ENCODE measurements at places on chromosomes 16 and 17.

DNA sequence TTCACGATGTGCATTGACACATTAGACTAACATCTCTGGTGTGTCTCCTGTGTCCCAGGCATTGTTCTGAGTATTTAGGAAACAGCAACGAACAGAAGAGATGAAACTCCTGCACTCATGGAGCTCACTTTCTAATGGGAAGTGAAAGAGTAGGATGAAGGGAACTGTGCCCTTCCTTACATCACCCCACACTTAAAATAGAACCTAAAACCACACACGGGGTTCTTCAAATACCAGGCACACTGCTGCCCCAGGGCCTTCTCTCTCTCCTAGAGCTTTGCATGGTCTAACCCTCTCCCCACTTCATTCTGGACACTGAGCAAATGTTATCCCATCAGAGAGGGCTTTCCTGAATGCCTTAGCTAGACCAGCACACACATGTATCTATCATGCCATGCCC, 33.7 kb downstream of the TRIM25 start:
- no peak for DNase-seq

GRCh38 chr17:6867849-6868248, 36.3 kb upstream of the TEKT1 start:
- DNase-seq = no peak

DNA sequence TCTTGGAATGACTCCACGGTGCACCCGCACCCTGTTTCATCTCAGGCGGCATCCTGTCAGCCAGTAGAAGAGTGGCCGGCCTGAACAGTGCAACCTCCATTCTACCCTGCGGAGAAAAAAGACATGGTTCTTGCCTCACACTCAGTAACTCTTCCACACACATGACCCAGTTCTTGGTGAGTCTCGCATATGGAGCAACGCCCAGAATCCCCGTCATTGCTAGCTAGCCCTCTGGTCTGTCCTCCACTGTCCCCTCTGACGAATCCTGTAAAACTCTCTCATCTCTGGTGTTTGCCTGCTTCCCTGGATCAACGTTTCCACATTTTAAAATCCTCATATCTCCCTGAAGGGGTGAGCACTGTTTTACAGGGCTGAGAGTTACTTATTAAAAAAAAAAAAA, 4.2 kb upstream of the RDM1 start:
- no peak for DNase-seq

GRCh38 chr17:66399441-66399840, 97.0 kb downstream of the PRKCA start:
- peak; percentile 35 for DNase-seq

DNA sequence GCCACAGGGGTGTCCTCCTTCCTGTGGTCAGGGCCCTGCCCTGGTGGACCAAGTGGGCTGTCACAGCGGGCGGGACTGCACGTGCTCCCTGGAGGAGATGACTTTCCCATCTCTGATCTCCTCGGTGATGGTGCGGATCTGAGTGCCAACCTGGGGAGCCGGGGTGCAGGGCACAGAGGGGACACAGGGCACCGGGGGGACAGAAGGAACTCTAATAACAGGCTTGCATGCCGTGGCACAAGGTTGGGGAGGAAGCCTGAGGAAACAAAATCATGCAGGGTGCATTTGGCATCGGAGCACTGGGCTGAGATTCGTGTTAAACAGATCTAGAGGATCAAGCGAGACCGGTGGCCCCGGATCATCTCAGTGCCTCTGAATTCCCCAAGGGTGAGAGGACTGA, 3.4 kb downstream of the KRT36 start:
- no peak for DNase-seq

DNA sequence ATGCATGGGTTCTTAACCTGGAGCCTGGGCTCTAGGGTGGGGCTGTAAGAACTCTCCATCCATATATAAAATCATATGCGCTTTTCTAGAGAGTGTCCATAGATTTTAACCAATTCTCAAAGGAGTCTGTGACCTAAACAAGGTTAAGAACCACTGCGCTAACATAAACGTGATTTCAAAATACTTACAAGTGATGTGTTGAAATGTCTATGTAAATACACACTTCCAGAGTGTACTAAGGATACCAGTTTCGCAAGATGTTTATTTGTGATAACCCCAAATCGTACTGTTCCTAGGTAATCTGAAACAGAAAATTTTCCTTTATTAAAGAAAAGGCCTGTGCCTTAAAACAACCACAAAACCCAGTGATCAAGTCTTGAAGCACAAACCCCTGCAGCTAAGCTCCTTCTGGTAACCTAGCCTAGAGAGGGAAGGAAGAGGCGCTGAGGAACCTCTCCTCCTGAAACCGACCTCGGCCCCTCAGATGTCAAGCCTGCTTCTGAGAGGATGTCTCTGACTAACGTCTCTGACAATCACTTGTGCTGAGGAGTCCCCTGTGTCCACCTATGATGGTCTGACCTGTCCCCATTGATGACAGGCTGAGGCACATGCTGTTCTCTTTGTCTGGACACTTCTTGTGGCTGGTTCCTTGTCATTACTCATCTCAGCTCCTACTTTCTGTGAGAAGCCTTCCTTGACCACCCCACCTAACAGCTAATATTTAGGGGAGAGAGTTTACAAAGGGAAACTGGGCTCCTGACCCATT, 32.2 kb downstream of the SNN start:
- no peak for DNase-seq

GRCh38 chr16:75931043-75931442, 204.8 kb upstream of the CPHXL start:
- no peak for DNase-seq

DNA sequence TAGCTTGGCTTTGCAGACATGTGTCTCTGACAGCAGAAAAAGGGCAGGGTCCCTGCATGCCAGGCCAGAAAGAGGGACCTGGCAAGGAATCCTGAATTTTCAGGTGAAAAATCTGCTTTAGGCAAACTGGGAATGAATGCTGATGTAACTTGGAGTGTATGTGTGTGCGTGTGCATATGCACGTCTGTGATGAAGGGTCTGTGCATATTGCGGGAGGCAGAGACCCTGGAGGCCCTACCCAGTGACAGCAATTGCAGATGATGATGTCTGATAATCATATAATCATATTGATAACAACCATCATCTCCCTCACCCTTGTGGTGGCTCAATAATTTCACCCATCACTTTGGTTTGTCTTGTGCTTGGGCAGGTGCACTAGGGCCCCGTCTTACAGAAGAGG, 80.7 kb upstream of the SDK2 start:
- no peak for DNase-seq

DNA sequence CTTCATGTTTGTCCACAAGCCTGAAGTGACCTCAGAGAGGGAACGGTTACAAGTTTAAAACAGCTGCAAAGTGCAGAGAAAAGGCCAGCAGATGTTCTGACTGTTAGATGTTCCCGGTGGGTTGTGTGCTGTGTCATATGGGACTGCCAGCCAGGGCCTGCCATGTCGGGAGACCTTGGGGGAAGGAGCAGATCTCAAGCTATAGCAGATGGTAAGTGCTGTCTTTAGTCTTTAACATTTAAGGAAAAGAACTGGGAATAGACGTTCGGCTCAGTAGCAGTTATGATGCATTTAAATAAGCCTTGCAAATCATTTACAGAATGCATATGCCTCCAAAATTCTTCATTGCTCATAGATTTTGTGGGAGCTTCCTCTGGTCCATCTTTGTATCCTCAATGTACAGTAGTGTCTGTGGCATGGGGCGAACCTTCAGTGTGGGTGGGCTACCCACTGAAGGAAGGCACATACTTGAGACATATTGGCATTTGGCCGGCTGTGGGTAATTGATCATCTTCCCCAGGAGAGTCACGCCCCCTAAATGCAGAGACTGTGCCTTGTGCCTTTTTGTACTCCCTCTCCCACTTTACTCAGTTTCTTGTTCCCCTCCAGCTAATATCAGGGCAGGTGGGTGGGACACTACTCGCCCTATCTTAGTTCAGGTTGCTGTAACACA, 131.9 kb downstream of the NPIPB5 start:
- DNase-seq = no peak

DNA sequence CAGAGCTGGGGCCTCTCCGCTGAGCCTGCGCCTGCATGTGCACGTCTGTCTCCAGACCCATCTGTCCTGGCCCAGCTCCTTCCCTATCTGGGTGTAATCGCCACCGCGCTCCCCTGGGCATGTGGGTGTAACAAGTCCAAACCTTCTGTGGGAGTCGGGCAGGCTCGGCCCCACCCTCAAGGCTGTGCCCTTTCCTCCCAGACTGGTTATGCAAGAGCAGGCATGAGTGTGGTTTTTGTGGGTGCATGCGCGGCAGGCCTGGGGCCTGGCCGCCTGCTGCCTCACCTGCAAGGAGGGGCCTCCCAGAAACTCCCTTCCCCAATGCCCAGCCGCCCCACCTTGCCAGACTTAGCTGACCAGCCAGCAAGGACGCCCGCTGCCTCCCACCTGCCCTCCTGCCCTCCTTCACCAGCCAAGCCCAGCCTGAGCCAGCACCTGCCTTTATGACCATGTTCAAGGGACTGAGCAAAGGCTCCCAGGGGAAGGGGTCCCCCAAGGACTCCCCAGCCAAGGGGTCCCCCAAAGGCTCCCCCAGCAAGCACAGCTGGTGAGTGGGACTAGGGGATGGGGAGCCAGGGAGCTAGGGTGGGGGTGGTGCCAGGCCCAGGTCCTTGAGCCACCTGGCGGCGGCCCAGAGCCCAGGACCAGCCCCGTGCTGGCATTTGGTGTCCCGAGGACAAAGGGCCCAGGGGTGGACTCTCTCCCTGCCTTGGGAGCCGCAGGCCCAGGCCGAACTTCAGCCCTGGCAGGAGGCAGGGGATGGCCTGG, at the start of gene EVPLL:
EVPLL (plus strand) TSS at position 342 of the 768 bp plus-strand sequence. CDS start 3,160 bp downstream, outside the sequence.
- DNase-seq = no peak

DNA sequence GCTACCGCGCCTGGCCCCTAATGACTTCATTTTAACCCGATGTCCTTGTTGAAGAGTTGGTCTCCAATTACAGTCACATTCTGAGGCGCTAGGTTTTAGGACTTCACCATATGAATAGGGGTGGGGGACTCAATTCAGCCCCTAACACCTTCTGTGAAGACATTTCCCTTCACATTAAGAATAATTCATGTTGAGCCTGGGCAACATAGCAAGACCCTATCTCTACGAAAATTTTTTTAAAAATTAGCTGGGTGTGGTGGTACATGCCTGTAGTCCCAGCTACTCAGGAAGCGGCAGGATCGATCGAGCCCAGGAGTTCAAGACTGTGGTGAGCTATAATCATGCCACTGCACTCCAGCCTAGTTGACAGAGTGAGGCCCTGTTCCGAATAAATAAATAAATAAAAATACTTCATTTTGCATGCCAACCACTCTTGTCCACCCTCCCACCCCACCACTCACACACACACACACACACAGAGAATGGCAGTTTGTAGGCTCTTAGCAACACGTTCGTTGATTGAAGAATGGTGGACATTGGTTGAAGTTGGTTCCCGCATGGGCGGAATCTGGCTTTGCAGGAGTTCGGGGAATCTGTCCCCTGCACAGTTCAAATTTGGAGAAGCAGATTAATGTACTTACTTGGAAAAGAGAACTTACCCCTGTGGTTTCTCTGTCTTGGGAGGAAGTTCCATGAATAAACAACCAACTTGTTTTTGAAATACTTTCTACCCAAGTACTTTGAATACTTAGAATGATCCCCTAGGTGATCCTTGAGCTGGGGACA, 27.8 kb upstream of the TVP23A start:
- DNase-seq = no peak

GRCh38 chr16:14014284-14014625, 56.9 kb upstream of the MRTFB start:
- no peak for DNase-seq

- DNase-seq = no peak
Observed at GRCh38 chr17:17129466-17129865, 76.7 kb downstream of the PLD6 start.

DNA sequence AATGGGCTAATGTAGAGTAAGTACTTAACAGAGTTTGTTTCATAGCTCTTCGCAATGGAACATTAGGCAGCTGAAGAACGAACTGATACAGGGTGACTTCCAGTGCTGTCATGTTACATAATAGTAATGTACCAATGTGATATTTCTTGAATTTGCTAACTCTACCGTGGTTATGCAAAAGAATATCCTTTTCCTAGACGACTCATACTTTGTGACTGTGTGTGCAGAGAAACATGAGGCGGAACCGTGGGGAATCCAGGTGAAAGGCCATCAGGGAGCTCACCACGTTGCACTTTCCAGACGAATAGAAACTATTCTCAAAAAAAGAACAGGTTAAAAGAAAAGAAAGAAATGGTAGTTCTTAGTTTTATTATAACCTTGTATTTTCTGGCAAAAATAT, 13.2 kb downstream of the NOB1 start:
- DNase-seq = no peak

All from activated naive CD4-positive, alpha-beta T cell treated with anti-CD3 and anti-CD28 coated beads for 36 hours (primary cell).